ENCODE measurements at places on chromosomes 7 and 10.

- DNase-seq: no peak
Measured at GRCh38 chr10:93567277-93568104, 1.0 kb downstream of the FFAR4 start.

- DNase-seq: peak; percentile 62
Measured at GRCh38 chr7:143299840-143300239, 11.7 kb downstream of the CASP2 start.

GRCh38 chr10:10600004-10600403, 417.7 kb upstream of the CELF2 start:
- DNase-seq: no peak

- no peak for DNase-seq
Measured at GRCh38 chr7:20249376-20249775, 32.2 kb upstream of the MACC1 start.

DNA sequence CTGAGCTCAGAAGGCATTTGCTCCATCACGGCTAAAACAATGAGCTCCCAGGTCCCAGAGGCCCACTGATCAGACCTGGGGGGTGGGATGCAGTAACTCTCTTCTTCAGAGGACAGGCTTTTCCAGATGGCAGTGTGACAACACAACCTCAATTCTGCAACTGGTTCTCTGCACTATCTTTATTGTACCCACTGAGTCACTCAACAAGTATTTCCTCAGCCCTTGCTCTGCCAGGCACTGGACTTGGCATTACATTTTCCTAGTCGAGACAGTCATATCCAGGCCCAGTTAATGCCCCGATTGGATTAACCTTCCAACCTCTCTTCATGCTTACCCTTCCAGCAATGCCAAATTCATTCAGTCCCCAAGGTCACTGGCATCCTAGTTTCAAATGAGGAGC, 72.6 kb downstream of the JAZF1 start:
- DNase-seq: no peak
